Gastroesophageal sphincter (tissue), 4 donors: ENCODE measurements at places on chromosomes 5 and 9. TPM values are rescaled to one million over a fixed set of nuclear protein-coding genes. Genes with fewer than 3 reads are reported as not detected.

GRCh38 chr5:91397791-91398190 lies 14.7 kb upstream of the ARRDC3 start:
- ATAC-seq: no peak

DNA sequence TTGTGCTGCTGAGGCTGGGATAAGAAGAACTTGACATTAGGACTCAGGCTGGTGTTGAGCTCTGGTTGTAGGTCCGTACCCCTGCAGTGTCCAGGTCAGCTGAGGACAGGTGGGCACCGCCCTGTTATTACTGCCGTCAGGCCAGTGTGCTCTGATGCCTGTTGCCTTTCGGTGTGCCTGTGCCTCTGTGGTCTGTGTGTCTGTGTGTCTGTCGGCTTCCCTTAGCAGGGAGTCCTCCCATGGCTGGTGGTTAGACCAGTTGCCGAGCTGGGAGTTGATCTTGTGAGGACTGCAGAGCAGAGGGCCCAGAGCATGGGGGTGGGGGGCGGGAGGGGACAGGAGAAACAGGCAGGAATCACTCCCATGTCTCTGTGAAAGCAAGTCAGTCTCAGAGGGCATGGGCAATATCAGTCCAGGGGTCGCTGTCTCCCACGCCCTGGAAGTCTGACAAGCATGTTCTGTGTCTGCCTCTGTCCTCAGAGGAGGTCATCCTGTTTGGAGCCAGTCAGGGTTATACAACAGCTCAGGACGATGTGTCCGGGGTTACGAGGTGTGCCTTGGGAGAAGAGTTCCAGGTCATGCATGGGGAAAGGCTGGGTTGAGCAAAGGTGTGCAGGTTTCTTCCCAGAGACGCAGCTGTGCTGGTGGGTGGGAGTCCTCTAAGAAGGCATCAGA lies 67.3 kb upstream of the GARNL3 start:
- ATAC-seq: peak; percentile 17

DNA sequence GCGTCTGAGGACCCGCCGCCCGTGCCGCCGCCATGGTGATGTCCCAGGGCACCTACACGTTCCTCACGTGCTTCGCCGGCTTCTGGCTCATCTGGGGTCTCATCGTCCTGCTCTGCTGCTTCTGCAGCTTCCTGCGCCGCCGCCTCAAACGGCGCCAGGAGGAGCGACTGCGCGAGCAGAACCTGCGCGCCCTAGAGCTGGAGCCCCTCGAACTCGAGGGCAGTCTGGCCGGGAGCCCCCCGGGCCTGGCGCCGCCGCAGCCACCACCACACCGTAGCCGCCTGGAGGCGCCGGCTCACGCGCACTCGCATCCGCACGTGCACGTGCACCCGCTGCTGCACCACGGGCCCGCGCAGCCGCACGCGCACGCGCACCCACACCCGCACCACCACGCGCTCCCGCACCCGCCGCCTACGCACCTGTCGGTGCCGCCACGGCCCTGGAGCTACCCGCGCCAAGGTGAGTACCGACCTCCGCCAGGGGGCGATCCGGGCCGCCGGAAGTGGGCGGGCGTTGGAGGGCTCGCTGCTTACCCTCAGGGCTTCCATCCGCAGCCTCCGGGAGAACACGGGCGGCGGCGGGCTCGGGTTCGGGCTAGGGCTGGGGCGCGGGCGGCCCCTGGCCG lies 8.5 kb downstream of the PRR7 start:
- ATAC-seq: peak; percentile 43

DNA sequence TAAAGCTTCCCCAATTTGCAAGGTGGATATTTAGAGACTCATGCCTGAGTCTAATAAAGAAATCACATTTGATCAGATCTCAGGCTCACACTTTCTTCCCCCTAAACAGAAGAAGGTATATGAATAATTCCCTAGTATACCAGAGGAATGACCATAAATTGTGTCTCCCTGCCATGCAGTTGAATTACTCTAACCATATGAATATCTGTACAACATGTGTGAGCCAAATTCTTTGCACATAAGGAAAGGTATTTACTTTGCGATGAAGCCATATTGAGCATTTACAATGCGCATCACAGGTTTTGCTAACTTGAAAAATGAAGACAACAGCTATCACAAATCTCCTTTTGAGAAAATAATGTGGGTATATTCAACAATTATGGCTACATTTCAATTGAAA lies 479.4 kb downstream of the NR2F1-AS1 start:
- no peak for ATAC-seq

- ATAC-seq: no peak
Measured at GRCh38 chr5:57368010-57368409, 114.6 kb downstream of the ACTBL2 start.

Gene SPINK5
- 1.6 TPM for total RNA-seq

Gene SPINK6
- total RNA-seq: not detected
